ENCODE measurements at places on chromosomes 1 and 21.

- no peak for DNase-seq
Measured at GRCh38 chr1:77986810-77987209, 7.9 kb upstream of the FUBP1 start.

DNA sequence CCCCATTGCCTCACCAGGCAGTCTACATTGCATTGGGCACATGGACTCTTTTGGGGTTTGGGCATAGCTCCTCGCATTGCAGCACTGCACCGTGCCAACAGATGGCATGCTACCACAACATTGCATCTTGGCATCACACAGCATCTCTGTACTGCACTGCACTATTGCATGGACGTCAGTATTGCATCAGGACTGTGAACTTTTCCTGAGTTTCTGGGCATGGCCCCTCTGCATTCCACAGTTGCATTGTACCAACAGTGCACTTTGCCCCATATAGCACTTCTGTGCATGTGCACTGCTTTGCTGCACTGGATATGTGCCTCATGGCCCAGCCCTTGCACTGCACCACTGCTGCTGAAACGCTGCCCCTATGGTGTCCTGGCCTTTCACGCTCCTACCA, 9.6 kb downstream of the PTPRU start:
- DNase-seq: no peak

GRCh38 chr1:39894884-39895495, 6.7 kb downstream of the MYCL start:
- DNase-seq: no peak

DNA sequence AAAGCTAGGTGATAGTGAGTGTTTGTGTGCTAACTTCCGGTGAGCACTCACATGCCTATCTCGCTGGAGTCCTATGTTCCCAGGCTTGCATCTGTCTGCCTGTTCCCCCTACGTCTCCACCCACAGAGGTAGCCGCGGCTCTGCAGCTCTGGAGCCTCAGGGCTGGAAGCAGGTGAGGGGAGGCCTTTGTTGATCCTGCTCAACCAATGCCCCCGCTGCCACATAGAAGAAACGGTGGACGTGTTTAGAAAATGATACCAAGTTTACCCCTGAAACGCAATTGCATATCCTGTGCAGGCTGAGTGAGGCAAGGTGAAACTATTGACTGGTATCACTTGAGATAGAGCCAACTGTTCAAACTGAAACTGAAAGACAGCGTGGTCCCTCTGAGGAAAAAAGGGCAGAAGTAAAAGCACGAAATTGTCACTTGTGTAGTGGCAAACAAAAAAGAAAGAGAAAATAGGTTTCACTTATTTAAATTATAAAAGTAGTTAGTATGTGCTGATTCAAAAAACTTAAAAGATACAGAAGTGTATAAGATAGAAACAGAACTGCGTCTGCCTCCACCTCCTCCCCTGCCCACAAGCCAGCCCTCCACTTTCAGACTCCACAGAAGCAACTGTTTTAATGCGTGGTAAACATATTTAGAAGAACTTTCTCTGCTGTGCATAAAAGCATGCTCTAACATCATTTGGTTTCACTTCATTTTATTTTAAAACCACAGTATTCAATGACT, 38.6 kb upstream of the ETS2 start:
- no peak for DNase-seq

GRCh38 chr1:154313066-154313356, 7.9 kb upstream of the AQP10 start:
- no peak for DNase-seq

DNA sequence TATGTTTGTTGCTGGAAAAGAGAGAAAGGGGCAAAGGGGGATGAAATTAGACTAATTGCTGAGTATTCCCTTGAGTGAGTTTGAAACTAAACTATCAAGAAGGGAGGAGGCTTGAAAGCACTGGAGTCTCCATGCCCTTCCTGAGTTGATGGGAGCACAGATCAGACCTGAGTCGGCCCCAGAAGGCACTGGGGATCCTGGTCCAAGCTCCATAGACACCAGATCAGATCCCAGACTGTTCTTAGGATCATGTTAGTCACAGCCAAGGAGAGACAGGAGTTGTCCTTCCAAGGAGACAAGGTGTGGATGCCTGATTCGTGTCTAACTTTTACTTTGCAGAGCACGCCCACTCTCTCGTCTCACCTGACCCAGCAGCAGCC, 152.3 kb downstream of the NR5A2 start:
- no peak for DNase-seq

- DNase-seq: no peak
Measured at GRCh38 chr21:15753741-15754140, 24.0 kb downstream of the USP25 start.

- DNase-seq: no peak
Measured at GRCh38 chr1:197342669-197343068, 74.6 kb downstream of the CRB1 start.

- DNase-seq: no peak
Measured at GRCh38 chr21:44983421-44984206, 43.8 kb downstream of the SLX9 start.

DNA sequence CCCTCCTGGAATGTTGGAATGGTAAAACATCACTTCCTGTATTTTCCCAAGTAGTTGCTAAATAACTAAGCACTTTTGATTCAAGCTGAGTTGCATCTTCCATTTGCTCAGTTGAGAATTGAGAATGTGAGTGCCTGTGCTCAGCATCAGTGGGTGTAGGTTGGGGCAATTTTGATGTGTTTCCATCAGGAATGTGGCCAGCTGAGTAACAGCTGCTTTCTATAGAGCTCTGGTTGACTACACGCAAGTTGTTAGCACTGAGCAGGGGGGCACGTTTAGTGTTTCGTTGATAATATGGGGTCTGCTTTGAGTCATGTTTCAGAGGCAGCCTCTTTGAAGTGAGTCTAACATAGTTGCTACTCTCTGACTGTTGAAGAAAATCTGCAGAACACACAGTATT, 41.5 kb downstream of the LRRC53 start:
- DNase-seq: no peak

GRCh38 chr1:200035956-200036618, 8.6 kb downstream of the NR5A2 start:
- DNase-seq: no peak

DNA sequence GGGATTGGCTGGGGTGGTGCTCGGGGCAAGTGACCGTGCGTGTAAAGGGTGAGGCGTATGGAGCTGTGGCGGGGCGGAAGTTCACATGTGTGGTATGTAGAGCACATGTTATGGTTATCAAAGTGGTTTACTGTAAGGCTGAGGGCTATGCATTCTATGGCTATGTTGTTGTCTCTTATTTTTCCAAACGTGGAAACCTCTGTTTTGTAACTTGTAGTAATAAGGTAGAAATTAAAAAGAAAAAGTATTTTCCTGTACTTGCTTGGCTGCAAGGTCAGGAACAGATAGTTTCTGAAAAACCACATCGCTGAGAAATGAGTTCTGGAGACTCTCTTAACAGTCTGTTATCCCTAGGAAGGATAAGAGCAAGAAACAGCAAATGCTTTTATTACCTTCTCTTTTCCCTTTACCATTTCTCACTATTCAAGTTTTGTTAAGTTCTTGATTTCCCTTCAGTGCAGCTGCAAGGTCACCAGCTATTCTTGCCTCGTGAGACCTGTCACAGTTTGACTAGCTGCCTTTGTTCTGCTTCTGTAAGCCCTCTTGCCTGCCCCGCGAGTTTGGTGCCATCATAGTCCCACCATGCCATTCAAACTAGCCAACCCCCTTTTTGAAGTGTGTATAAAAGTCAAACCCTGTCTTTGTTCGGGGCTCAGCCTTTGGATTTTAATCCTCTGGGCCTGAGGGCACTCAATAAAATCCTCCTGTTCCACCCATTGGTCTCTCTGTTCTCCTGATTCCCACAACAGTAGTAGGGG, 9.5 kb downstream of the RNU1-2 start:
- peak; percentile 72 for DNase-seq

GRCh38 chr1:95655321-95656020, 421.5 kb downstream of the RWDD3 start:
- no peak for DNase-seq

GRCh38 chr1:70426154-70427131, 15.4 kb downstream of the CTH start:
- no peak for DNase-seq

DNA sequence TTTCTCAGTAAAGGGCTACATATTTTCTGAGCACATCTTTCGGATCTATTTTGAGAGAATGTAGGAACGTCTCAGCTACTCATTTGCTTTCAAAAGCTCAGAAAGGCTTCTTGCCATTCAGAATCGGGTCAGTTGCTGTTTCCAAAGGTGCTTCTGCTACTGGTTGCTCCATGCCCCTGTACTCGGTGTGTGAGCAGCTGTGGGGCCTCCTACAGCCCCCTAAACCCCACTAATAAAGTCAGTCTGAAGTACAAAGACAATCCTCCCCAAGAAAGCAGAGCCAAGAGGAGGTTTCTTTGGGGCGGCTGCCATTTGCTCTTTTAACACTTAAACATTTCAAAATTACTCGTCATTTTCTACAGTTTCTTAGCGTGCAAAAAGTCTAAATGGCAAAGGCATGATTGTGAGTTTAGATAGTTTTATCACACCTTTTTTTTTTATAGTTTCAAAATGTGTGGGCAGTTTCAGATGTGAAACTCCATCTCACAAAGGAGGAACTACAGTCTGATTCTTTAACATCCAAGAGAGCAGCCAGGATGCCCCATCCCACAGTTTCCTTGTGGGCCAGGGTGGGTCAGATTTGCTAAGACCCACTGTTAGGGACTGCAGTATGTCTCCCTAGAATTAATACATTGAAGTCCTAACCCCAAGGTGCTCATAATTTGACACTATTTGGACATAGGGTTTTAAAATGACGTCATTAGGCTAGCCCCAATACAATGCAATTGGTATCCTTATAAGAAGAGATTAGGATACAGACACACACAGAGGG, 4.1 kb downstream of the RUNX1 start:
- no peak for DNase-seq

- no peak for DNase-seq
Measured at GRCh38 chr1:70486676-70487458, 75.8 kb downstream of the CTH start.

GRCh38 chr1:24415910-24416665, 486 bp downstream of the NIPAL3 start:
- DNase-seq: no peak

DNA sequence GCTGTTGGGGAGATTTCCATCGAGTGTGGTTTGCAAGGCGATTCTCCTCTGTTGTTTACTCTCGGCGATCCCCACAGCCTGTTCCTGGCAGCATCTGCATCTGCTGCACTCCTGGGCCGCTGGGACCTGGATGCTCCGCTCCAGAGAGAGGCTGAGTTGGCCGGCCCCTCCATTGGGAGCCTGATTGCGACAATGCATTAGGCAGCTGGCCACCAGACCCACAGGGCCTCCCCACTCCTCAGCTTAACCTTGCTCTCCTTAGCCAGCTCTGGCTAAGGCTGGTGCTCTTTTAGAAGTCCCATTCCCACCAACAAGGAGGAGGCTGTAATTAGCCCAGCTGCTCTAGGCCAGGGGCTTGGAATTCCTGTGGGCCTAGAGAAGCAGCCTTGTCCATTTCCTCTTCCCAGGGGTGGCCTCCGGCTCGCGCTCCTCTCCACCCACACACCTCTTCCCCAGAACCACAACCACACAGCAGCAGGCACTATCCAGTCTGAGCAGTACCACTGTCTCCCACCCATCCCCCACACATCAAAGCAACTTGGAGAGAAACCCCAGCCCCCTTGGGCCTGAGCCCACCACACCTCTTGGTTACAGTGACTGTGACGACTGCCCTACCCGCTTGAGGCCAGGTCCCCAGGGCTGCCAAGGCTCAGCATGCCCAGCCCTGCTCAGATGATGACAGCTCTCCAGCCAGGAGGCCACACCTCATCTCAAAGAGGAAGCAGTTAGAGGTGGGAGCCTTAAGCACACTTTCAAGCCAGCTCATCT, 193.8 kb upstream of the EDN2 start:
- no peak for DNase-seq

DNA sequence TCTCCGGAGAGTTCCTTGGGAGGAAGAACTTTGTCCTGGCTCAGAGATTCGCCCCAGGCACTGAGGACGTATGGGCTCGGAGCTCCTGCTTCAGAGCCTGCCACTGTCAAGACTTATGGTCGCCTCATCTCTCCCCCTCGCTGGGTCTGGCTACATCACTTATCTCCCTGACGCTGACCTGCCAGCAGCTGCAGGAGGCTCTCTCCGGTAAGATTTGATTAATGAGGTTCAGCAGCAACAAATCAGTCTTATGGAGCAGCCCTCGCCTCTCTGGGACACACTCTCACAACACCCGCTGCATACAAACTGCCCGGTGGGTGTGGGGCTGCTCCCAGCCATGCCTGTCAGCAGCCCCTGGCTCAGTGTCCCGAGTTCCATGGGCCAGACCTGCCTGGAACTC, 297.8 kb downstream of the RRAGC start:
- DNase-seq: no peak

DNA sequence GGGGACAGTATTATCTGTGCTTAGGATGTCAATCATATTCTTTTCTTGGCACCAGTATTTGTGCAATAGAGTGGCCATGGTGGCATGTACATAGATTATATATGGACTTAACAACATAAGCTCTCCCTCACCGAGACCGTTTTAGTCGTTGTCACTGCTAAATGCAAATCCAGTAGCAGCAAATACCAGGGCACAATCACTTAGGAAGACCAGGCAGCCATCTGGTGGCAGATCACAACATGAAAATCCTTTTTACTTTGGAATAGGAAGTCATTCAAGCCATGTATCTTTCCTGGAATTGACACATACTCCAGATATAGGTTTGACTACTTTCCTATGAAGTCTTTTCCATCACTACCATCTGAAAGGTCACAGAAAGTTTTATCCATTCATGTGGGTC, 53.2 kb upstream of the C1orf87 start:
- DNase-seq: no peak

DNA sequence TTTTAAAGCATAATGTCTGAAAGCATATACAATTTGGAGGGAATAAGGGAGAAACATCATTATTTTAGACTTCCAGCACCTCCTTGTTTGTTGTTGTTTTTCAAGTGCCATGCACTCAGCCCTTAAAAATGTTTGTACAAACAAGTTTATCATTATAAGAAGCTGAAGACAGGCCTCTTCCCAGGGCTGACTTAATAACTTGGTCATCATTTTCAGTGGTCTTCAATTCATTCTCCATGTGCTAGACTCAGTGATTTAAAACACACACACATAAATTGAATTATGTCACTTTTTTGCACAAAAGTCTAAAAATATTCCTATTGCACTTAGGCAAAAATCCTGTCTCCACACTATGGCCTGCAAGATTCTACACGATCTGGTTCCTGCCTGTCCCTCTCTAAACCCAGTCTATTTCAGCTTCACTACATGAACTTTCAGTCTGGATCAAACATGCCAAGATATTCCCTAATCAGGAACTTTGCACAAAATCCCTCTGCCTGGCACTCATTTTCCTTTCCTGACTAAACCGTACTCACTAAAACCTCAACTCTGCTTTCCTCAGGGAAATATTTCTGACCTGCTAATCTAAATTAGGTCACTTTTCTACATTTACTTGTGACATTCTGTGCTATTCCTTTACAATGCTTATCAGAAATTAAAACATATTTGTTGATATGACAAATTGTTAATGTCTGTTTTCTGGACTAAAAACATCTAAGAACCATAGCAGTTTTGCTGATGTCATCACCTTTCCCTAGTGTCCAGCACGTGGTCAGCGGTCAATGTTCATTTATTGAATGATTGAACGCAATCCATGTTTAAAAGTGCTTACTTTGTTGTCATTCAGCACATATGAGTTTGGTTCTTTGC, 14.8 kb upstream of the GBP5 start:
- no peak for DNase-seq

GRCh38 chr1:37473431-37474045, 842 bp upstream of the ZC3H12A start:
- no peak for DNase-seq

All from NCI-H187 treated with DMSO at 0.1 percent for 48 hours (cell line).